ENCODE measurements at places on chromosomes 2 and 18.

DNA sequence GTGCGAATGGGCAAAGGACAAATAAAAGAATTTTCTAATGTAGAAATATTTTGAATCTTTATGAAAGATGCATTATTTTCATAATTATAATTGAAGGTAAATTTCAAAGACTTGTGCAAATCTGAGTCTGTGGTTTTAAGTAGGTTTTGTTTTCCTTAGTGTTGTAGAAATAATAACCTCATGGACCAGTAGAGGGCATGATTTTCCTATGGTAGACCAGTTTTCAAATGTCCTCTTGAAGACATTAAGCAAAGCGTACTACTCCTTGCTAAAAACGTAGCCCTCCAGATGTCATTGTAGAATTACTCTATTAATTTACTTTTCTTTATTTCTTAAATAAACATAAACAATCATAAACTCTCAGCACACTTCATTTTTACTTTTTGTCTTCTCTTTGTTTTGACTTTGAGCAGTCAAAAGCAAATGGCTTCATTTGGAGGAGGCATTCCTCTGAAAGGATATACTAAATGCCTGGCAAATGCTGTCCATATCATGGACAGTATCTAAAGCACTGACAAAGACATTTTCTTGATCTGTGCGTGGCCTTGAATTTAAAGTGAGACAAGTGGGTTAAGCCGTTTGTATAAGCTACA, 85.8 kb upstream of the FAM237A start:
- no peak for DNase-seq

DNA sequence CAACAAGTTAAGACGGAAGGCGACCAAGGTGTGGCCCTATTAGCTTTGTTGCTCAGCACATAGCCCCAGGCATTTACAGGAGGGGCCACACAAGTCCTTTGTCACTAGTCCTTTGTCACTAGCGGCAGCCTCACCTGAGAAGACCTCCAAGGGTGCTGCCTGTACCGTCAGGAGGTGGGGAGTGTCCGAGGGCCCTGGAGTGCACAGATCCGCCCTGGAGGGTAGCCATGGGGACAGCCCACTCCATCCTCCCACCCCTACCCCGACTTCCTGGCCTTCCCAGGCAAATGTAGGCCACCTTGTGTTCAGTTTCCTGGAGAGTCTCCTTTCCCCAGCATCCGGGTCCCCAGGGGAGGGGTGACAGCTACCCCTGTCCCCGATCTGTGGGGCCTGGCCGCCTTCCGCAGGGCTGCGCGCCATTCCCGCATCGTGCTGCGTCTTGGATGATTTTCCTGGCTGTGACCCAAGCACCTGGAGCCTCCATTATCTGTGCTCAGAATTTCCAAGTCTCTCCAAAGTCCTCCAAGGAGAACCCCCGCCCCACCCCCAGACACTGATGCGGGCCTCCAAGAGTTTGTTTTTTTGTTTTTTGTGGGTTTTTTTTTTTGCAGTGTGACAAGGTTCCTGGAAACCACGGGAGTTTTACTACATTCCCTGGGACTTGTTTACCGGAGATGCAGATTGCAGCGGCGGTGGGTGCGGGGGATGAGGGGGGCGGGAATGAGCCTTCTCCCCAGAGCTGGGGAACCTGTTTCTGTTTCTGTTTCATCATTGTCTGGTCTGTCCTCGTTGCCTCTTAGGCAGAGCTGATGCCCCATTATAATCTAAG, 28.6 kb downstream of the TEX44 start:
- DNase-seq, result peak; percentile 36

DNA sequence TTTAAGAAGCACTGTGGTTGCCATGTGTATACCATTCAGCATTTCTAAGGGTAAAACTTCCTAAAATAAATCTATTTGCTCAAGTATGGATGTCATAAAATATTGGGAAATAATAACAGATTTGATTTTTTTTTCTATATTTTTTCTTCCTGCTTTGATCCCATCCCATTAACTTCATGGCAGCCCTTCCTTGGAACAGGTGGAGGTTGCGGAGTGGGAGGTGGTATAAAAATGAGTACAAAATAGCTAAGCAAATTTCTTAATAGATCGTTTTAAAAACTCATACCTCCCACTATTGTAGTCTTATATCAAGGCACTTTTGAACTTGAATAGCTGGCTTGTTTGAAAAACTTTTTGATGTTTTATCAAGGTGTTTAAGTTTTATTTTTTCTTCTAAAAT, 152.1 kb upstream of the KYNU start:
- no peak for DNase-seq

GRCh38 chr18:79829136-79829854, 31.6 kb downstream of the KCNG2 start:
- DNase-seq, result no peak

- no peak for DNase-seq
Observed at GRCh38 chr2:113812204-113812603, 55.8 kb upstream of the SLC35F5 start.

- no peak for DNase-seq
Observed at GRCh38 chr2:219611866-219612576, 14.4 kb downstream of the STK11IP start.
